ENCODE measurements at places on chromosomes 4 and X.

GRCh38 chr4:158782551-158783360 lies 13.9 kb downstream of the FNIP2 start:
- no peak for DNase-seq

DNA sequence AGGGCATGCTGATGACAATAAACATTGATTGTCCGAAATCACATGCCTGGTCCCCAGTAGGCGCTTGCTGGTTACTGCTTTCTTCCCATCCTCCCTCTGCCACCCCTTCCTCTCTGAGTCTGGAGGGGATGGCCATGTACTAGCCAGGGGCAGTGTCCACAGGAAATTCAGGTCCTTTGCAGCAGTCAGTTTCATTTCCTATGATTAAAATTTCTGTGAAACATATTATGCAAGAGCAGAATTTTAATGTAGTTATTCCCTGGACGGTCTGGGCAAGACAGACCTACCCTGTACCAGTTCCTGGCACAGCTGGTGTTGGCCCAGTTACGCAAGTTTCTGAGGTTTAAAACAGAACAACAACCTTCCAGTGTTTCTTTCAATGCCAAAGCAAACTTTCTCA lies 28.2 kb upstream of the TLR2 start:
- DNase-seq = no peak

DNA sequence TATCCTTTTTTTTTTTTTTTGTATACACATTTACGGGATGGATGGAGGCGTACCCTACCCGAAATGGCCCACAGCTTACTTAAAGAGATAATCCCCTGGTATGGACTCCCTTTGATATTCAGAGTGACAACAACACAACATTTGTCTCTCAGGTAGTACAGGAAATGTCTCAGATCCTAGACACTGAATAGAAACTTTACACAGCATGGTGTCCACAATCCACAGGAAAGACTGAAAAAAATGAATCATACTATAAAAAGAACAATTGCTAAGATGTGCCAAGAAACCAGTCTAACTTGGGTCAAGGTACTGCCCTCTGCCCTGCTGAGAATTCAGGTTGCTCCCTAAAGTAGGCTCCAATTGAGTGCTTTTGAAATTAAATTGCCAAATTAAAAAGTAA lies 100.8 kb upstream of the LANCL3 start:
- DNase-seq = no peak

DNA sequence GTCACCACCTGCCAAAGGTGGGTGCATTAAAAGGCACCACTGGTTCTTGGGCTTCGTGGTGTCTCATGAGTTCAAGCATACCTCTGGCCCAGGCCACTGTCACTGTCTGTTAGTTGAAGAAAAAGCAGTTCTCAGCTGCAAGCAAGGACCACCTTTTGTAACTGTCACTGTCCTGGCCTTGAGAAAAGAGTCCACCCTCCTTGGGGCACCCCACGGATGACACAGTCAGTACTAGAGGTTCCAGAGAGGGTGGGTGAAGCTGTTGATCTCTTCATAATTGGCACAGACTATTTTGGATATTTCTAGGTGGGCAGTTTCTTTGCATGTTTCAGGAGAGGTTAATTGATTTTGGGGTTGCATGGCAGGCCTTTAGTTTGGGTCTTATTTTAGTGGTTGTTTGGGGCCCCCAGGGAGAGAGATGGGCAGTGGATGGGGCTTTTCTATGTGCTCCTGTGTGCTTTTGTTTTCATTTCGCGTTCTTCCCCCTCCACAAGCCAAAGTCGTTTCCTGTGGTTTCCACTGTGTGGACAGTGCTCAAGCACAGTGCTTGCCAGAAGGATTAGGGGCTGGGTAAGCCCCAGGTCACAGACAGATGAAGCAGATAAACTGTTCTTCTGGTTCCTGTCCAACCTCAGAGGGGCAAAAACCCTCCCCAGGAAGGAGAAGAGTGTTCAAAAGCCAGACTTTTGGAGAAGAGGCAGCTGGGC lies 156.2 kb upstream of the PPP1R2C start:
- no peak for DNase-seq

DNA sequence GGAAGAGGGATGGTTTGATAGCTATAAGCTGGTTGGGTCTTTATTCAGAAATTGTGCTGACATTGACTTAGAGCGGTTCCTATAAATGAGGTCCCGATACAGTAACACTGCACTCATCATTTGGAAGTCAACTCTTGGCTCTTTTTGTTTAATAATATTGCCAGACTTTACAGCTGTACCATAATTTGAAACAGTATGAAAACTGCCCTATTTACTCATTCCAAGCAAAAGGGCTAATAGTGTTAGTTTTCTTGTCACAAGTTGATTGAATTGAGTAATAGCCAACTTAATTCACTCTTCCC lies 128.4 kb upstream of the LIMCH1 start:
- DNase-seq = no peak

DNA sequence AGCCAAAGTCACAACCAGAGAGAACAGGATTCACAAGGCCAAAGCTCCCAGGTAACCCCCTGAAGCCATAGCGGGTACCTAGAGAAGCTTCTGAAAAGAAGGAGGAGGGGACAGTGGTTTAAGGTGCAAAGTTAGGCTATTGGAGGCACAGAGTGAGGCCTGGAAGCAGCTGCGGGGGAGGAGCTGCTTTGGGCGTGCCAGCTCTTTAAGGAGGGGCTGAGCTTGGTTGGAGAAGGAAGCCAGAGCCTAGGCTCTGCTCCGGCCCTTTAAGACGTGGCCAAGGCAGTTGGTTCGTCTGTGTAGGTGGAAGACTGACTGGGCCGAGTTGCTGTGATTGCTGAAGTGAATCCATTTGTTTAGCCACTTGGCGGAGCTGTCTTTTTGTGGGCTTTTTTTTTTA lies 1.5 kb downstream of the KLF8 start:
- no peak for DNase-seq

GRCh38 chr4:55910140-55910539 lies 38.6 kb upstream of the CEP135 start:
- no peak for DNase-seq

GRCh38 chr4:154025110-154025509 lies 236.2 kb upstream of the SFRP2 start:
- DNase-seq = no peak

Data from stimulated activated CD8-positive, alpha-beta memory T cell treated with anti-CD3 and anti-CD28 coated beads, Interleukin-4, amount 100 ng/mL, for 4 hours (primary cell).